Fibroblast of upper back skin (primary cell): ENCODE measurements at places on chromosomes 3 and 15.

- no peak for DNase-seq
These were observed 28.1 kb downstream of the ABHD2 start for GRCh38 chr15:89116404-89116803.

GRCh38 chr3:196979545-196979944 lies 10.9 kb upstream of the PIGZ start:
- peak; percentile 58 for DNase-seq

- DNase-seq = no peak
These were observed 758.4 kb downstream of the NSUN3 start for GRCh38 chr3:94821241-94821640.

- no peak for DNase-seq
These were observed 15.7 kb upstream of the HHATL start for GRCh38 chr3:42718338-42718737.

DNA sequence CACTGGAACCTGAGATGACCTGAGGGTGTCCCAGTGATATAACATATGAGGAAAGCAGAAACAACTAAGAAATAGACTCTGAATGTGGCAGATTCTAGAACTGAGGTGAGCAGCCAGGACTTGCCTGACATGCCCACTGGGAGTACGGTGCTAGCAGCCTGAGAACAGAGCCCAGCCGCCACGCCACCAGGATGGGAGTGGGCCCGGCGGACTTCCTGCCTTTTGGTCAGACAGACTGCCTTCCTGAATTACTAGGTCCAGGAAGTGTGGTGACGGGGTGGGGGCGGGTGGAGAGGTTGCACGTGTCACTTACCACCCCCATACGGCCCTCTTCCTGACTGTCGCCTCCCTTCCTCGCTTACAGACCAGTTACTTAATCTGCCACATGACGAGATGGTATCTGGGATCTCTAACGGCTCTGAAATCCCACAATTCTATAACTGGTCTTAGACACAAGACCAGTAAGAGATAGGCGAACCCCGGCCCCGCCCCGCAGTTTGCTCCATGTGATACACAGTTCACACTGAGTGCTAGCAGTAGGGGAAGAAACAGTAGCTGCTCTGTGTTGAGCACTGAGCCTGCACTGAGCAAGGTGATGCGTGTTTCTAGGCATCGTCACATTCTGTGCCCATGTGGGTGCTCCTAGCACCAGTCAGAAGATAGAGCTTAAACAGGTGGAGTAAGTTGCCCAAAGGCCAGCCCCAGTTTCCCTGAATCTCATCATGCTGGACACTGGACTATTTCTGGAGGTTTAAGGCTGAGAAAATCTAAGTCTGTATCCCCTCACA lies 95.7 kb downstream of the CPN2 start:
- DNase-seq = no peak

GRCh38 chr3:9598783-9599387 lies 45.3 kb upstream of the LHFPL4 start:
- DNase-seq = no peak

DNA sequence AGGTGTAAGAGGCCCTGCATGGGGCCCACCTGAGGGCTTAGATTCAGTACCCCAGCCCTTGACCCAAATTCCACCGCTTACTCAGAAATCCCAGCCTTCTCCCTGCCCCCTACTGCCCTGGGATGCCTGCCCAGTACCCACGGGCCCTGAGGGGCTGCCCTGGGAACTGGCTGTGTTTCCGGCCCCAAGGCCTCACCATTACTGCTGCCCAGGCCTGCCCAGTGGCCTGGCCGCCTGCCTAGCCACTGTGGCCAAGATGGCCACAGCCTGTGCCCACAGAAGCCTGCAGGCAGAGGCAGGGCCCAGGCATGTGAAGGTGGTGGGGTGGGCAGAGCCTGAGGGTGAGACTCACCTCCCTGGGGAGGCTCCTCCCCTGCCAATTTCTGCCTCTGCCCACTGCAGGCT lies 6.1 kb upstream of the PRKCD start:
- DNase-seq = no peak

DNA sequence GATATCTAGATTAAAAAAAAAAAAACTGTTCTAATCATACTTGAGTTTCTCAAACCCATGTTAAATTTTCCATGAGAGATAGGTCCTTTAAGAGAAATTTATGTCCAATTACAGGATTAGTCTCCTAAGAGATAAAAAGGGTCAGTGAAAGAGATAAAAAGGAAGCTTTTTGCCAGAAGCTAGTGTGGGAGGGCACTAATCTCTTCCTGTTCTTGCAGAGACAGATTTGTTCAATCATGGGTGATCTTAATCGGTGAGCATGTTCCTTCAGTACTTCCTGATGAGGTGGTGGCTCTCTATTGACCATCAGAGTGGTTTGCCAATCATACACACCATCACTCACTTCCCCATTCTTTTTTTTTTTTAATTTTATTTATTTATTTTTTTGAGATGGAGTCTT lies 16.9 kb upstream of the LPP start:
- DNase-seq = no peak

GRCh38 chr3:53171827-53172505 lies 11.0 kb downstream of the PRKCD start:
- no peak for DNase-seq

- DNase-seq = peak; percentile 59
These were observed 17.5 kb downstream of the PPP2R3A start for GRCh38 chr3:135982922-135983581.

DNA sequence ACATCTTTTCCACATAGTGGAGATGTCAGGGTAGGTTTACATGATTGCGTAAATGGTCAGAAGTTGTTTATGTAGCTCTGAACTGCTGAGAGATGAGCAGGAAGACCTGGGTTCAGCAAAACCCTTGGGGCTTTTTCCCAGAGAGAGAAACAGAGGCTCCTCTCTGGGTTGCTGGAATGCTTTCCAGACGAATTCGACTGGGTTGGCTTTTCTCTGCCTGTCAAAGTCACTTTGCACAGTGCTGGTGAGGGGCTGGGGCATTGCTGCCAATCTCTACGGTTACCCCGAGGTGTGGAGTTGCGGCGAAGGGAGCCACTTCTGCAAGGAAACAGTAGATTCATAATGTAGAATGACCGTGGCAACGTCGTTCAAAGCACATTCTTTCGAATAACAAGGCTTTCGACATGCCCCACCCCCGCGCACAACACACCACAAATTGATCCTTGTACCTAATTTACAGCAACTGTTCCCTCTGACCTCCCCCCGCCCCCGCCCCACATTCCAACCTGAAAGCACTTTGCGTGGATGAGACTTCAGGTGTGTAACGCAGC lies 950 bp upstream of the CNTN4 start:
- DNase-seq = no peak

GRCh38 chr3:129605203-129605921 lies 1.1 kb downstream of the PLXND1 start:
- DNase-seq = peak; percentile 36

GRCh38 chr3:108486941-108487340 lies 23.5 kb downstream of the MYH15 start:
- DNase-seq = peak; percentile 63

GRCh38 chr3:118425272-118425837 lies 609.3 kb downstream of the IGSF11 start:
- no peak for DNase-seq

DNA sequence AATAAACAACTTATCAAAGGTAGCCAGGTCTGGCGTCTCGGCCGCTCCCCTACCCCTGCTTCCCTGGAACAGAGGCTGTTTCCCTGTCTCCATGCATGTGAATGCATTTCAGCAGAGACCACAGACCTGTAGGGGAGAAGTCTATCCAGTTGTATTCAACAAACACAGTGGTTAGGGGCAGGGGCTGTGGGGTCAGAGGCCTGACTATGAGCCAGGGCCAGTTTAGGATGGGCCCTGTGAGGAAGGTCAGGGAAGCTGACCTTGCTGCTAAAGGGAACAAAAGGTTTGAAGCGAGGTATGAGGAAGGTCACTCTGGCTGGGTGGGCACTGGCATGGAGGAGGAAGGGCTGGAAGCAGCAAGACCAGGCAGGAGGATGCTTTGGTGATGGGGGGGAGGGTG lies 184.6 kb downstream of the XXYLT1 start:
- DNase-seq = no peak

DNA sequence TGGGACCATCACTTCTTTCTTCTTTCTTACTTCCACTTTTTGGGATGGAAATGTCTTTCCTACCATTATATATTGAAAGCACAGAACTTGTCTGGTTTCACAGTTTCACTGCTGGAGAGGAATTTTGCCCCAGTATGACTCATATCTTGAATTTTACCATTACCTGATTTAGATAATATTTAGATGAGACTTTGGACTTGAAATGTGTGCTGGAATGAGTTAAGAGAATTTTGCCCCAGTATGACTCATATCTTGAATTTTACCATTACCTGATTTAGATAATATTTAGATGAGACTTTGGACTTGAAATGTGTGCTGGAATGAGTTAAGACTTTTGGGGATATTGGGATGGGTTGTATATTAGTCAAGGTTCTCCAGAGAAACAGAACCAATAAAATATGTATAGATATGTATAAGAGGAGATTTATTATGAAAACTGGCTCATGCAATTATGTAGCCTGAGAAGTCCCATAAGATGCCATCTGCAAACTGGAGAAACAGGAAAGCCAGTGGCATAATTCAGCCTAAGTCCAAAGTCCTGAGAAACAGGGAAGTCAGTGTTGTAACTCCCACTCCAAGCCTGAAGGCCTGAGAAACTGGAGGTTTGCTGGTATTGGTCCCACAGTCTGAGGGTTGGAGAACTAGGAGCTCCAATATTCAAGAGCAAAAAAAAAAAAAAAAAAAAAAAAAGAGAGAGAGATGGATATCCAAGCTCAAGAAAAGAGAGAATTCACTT lies 1029.2 kb downstream of the EPHA3 start:
- no peak for DNase-seq

DNA sequence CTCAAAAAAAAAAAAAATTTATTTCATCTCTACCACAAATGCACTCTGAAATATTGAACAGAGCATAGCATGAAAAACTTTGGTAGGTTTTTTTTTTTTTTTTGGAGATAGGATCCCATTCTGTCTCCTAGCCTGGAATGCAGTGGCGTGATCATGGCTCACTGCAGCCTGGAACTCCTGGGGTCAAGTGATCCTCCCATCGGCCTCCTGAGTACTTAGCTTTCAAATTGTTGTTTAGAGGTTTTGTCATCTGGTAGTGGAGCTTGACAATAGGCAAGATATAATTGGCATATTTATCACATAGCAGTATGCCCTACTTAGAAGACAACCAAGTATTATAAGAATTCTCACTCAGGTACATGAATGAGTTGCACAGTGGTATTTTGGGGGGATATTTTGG lies 234.2 kb upstream of the ST8SIA2 start:
- DNase-seq = no peak

GRCh38 chr15:75178171-75178937 lies 23.3 kb upstream of the C15orf39 start:
- no peak for DNase-seq

- DNase-seq = no peak
These were observed 79.4 kb downstream of the ZPLD1 start for GRCh38 chr3:102514241-102514640.

DNA sequence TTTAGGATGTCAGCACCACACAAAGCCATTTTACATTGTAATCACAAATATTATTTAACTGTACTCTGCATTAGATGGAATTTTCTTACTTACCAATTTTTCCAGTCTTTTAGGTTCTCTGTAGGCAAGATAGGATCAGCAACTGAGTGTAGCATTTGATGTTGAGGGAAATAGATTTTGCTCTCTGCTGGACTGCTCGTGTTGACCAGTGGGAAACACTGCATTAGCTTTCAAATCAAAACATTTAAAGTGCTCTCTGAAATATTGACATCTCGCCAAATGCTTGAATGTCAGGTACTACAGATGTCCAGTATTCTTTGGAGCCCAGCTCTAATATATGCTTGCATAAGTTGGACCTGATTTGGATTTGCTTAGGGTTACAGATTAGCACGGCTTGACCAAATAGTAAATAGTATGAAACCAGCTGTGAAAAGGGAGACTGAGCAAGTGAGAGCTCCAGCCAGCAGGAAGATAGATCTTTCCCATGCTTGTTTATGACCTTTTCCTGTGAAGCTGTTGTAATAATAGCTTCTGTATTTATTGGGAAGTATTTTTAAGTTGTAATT lies 29.5 kb downstream of the P2RY14 start:
- no peak for DNase-seq

GRCh38 chr3:46778101-46778500 lies 60.4 kb upstream of the PRSS50 start:
- DNase-seq = no peak

GRCh38 chr3:197333901-197334639 lies 35.7 kb upstream of the DLG1 start:
- no peak for DNase-seq

- DNase-seq = no peak
These were observed 2.1 kb downstream of the MAGEL2 start for GRCh38 chr15:23645371-23646164.

DNA sequence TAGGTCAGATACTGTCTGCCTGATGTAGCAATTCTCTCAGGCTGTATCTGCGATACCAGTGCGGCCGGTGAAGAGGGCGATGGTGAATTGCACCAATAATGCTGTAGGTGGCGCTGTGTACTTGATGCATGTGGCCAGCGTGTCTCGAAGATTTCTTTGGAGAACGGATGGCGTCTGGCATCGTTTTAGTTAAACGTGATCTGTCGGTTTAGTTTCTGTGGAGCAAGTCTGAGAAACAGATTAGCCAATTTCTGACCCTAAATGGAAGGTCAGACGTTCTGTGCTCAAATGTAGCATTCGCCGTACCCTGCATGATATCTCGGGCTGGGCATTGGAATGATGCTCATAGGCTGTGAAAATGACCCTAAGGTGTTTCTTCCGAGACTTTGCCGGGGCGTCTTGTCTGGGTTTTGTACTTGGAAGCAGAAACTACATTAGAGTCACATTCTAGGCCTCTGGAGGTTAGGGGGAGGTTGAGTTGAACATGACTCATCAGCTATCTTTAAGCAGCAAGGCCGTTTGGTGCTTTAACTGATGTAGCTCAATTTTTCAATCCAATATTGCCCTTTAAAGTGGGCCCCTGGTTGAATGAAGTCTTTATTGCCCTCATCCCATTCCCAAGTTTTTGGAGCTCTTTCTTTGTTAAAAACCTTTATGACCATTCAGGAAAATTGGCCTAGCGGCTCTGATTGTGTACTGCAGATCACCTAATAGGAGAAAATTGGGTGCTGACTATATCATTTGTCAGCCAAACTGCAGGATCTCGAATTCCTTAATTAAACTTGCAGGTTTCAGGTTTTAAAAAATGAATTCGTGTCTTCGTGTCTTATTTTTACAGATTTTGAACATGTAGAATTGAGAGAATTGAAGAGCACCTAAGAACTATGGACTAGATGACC lies 80.0 kb downstream of the SQOR start:
- DNase-seq = peak; percentile 75
